Cardiac fibroblast (primary cell): ENCODE measurements at places on chromosomes 6 and 20.

GRCh38 chr6:161511447-161512095 lies 237.7 kb upstream of the AGPAT4 start:
- DNase-seq = no peak

- no peak for DNase-seq
Measured at GRCh38 chr6:137919837-137920730, 53.0 kb downstream of the TNFAIP3 start.

- no peak for DNase-seq
Measured at GRCh38 chr20:45283551-45284057, 23.0 kb upstream of the RBPJL start.

GRCh38 chr6:64665137-64665536 lies 1029.5 kb downstream of the PHF3 start:
- no peak for DNase-seq

DNA sequence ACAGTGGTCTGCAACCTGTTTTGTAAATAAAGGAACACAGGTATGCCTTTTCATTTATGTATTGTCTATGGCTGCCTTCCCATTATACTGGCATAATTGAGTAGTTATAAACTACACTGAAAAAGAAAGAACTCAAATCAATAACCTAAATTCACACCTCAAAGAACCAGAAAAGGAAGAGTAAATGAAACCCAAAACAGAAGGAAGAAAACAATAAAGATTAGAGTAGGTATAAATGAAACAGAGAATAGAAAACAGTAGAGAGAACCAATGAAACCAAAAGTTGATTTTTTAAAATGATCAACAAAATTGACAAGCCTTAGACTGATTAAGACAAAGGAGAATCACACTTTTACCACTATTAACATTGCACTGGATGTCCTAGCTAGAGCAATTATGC lies 34.7 kb downstream of the FAM184A start:
- no peak for DNase-seq

DNA sequence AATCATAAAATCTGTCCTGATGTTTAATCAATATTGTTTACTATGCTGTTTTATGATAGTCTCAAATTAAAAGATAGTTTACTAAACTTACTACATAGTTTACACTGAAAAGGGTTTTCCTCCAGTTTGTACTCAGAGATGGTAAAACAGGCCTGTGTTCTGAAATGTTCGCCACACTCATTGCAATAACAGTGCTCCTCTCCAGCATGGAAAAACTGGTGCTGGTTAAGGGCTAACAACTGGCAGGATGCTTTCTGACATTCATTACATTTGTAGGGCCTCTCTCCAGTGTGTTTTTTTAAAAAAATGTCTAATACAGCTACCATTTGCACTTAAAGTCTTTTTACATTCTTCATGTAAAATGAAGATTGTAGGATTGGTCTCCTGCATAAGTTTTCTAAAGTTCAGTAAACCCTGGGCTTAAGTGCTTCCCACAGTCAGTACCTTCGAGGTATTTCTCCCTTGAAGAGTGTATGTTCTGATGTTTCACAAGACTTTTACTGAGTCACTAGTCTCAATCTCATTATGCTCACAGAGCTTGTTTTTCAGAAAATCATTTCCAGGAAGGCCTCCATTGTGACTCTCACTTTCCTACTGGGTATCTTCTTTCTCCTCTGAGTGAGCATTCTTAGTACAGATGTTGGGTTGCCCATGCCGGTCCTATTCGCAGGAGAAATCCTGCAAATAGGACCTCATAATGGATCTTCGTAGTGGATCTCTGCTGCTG lies 8.7 kb upstream of the ZSCAN12 start:
- peak; percentile 11 for DNase-seq

- no peak for DNase-seq
Measured at GRCh38 chr6:156336733-156337132, 440.4 kb upstream of the ARID1B start.

- DNase-seq = no peak
Measured at GRCh38 chr6:143586557-143586956, 75.0 kb upstream of the FUCA2 start.
